Substantia nigra (tissue), 51 donors: ENCODE measurements at places on chromosomes 7 and 10.

DNA sequence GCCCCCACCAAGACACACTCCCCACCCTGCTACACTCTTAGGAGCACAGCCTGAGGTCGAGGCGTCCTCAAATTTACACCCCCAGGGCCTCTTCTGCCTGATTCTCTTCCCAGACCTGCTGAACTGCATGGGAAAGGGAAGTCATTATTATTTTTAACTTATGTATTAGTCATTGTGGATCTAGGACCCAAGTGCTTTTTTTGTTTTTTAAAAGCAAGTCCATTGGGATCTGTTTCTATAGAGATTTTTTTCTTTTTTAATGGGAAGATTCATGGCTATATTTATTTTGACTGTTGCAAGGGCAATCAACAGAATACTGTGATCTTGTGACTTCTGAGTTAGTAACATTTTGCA is 203.8 kb downstream of the ZMYND11 start:
- DNase-seq: no peak

GRCh38 chr10:78905015-78905956 is 163.5 kb upstream of the ZMIZ1 start:
- no peak for DNase-seq

DNA sequence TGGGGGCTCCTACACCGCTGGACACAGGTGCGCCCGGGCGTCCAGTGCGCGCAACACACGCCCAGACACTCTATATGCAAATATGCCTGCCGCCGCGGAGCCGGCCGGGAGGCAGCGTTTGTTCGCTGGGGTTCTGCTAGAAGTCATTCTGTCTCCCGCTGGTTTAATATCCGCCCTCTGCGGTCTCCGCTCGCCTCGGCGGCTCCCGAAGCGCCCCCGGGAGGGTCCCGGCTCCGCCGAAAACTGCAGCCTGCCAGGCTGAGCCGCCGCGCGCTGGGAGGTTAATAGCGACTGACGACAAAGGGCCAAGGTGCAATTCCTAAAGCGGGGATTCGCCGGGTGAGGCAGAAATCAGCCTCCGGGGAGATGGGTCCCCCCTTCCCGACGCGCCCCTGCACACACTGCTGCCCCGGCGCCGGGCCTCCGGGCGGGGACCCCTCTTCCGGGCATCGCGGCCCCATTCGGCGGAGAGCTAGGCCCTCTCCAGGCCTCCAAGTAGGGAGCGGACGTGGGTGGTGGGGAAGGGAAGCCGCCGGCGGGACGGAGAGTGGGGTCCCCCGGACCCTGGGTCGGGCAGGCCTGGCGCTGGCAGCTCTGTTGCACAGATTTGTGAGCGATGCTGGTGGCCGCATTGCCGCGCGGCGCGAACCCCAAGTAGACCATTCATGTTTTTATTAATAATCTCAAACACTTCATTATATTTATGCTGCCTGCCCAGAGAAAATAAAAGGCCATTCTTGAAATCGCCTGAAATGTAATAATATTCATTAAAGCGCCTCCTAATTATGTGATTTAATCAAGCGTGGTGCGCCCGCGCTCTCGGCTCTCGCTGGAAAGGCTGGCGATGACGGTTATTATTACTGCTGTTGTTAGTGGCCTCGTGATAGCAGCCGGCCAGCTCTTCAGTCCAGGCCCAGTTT is 9.1 kb downstream of the EN2 start:
- DNase-seq: no peak

DNA sequence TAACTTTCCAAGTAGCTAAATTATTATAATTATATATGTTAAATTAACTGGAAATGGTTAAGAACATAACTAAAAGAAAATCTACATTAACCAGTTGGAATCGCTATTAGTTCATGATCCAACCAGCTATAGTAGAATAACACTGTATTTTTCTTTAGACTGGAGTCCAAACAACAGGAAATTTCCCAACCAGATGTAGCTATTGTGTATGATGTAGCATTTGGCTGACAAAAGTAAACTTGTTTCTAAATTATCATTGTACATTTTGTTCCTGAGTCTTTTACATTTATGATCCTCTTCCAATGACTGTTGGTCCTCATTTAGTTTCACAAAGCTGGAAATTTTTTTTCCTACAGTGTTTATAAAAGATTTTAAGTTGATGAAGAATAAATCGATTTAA is 62.1 kb downstream of the PAPSS2 start:
- DNase-seq: no peak

DNA sequence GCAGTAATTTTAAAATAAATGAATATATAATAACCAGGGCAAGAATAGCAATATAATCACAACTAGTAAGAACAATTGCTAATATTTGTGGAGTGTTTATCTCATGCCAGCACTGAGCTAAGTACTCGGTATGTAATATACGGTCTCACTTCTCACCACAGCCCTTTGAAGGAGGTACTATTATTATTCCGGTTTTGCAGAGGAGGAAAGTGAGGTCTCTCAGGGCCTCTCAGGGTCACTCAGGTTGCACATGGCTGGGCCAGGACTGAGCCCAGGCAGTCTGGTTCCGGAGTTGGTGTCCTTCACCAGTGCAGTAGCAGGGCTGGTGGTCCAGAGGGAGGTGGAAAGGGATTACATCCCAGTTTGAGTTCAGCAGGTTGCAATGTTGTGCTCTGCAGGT is 80.9 kb downstream of the CHN2 start:
- no peak for DNase-seq
